Adrenal gland (tissue), 19 donors: ENCODE measurements at places on chromosomes 7 and 10. TPM values are rescaled to one million over a fixed set of nuclear protein-coding genes. Genes with fewer than 3 reads are reported as not detected.

SCIN gene
- total RNA-seq = 1.0 TPM

ABLIM1 gene
- 430 TPM for total RNA-seq

GPR37 gene
- total RNA-seq = 0.18 TPM

LOXL4 gene
- total RNA-seq = 2.3 TPM

CTAGE4 gene
- total RNA-seq = not detected

ATG9B gene
- total RNA-seq = not detected

ZPBP gene
- total RNA-seq = not detected

DNAH11 gene
- 16.6 TPM for total RNA-seq

HOXA11 gene
- 0.13 TPM for total RNA-seq

SFTPD gene
- total RNA-seq = not detected

LIPF gene
- total RNA-seq = 0.17 TPM

UCN3 gene
- not detected for total RNA-seq

ABCB4 gene
- total RNA-seq = 10.2 TPM

HNRNPH3 gene
- 29.2 TPM for total RNA-seq

FAM107B gene
- 56.4 TPM for total RNA-seq

PKD2L1 gene
- total RNA-seq = not detected

GGCT gene
- 62.6 TPM for total RNA-seq

ABCC2 gene
- 0.94 TPM for total RNA-seq

CAV1 gene
- 8.6 TPM for total RNA-seq

SPDYE1 gene
- not detected for total RNA-seq

SLC26A3 gene
- total RNA-seq = 0.50 TPM

TPK1 gene
- total RNA-seq = 4.0 TPM

NEBL gene
- 16.7 TPM for total RNA-seq

ST8SIA6 gene
- 0.54 TPM for total RNA-seq

AKR1B15 gene
- total RNA-seq = 0.55 TPM

SEC23IP gene
- total RNA-seq = 75.0 TPM

GARIN1A gene
- 1.6 TPM for total RNA-seq

DDIT4 gene
- 702 TPM for total RNA-seq

TBXAS1 gene
- total RNA-seq = 11.3 TPM

TMEM236 gene
- total RNA-seq = 2.8 TPM

BET1 gene
- total RNA-seq = 30.5 TPM

CFAP69 gene
- 6.2 TPM for total RNA-seq
